MG63 (cell line): ENCODE measurements at places on chromosomes 1 and 21. TPM values are rescaled to one million over a fixed set of nuclear protein-coding genes. Genes with fewer than 3 reads are reported as not detected.

SLAMF8 gene
- not detected in 2 replicates for total RNA-seq

PRDM16 gene
- 0.95 TPM in 1 of 2 replicates, not detected in the other for total RNA-seq

ZNHIT6 gene
- total RNA-seq, result 11.6 and 26.2 TPM in 2 replicates

IL10 gene
- total RNA-seq, result not detected in 2 replicates

FMO1 gene
- total RNA-seq, result not detected in 2 replicates

SLC25A34 gene
- not detected in 2 replicates for total RNA-seq
